ENCODE measurements at places on chromosomes 4 and X. TPM values are rescaled to one million over a fixed set of nuclear protein-coding genes. Genes with fewer than 3 reads are reported as not detected.

DNA sequence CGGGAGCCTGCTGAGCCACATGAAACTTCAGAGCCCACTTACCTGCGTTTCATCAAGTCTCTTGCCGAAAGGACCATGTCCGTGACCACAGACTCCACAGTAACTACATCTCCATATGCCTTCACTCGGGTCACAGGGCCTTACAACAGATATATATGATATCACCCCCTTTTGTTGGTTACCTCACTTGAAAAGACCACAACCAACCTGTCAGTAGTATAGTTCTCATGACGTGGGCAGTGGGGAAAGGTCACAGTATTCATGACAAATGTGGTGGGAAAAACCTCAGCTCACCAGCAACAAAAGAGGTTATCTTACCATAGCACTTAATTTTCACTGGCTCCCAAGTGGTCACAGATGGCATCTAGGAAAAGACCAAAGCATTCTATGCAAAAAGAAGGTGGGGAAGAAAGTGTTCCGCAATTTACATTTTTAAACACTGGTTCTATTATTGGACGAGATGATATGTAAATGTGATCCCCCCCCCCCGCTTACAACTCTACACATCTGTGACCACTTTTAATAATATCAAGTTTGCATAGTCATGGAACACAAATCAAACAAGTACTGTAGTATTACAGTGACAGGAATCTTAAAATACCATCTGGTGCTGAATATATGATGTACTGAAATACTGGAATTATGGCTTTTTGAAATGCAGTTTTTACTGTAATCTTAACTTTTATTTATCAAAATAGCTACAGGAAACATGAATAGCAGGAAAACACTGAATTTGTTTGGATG lies 129.9 kb downstream of the TET2 start:
- no peak for DNase-seq

DNA sequence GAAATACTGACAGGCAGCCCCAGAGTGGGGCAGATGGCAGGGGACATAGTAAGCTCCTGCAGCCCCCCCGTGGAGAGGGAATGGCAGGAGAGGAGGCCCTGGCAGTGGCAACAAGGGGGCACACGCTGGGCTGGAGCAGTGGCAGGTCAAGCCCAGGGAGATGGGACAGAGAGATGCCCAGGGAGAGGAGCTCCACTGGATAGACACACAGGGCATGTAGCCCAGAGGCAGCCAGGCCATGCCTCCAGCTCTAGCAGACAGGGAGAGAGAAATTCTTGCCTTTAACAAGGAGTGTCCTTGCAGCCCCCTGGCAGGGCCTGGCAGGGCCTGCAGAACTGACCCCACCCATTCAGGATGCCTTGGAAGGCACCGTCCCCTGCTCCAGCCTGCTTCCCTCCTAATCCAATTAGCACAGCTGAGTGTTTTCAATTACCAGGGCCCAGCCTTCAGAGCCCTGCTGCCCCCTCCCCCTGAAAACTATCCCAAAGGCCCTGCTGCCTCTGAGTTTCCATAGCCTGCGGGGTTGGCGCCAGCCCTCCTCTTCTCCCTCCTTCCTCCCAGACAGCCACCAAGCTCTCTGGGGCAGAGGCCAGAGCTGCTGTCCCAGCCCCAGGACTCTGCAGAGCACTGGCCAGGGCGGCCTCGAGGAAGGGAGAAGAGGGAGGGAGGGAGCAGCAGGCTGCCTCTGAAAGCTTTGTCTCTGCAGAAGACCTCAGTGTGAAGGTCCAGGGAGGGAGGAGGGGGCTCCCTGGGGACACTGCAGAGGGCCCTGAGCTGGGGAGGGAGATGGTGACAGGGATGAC lies 12.5 kb downstream of the L1CAM start:
- DNase-seq: no peak

DNA sequence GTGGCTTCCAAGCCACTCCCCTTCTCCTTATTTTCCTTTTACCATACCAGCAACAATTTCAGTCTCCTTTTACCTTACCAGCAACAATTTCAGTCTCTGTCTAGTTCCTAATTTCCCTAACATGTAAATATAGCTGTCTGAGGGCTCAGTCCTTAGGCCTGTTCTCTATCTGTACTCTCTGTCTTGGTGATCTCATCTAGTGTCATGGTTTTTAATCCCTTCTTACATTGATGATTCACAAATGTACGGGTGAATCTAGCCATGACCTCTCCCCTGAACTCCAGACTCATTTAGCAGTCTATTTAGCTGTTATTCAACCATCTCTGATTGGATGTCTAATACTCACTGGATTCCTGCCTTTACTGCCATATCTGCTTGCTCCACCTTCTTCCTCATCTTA lies 7.2 kb downstream of the IL15 start:
- DNase-seq: no peak

- peak; percentile 80 for DNase-seq
These were observed at the start of gene EREG for GRCh38 chr4:74364652-74365491. Gene EREG (plus strand): TSS chr4:74365145. CDS start chr4:74365309, 164 bp downstream.

GRCh38 chr4:148557793-148558192 lies 115.6 kb upstream of the NR3C2 start:
- no peak for DNase-seq

GRCh38 chr4:57090079-57090478 lies 20.1 kb downstream of the IGFBP7 start:
- DNase-seq: no peak

GRCh38 chr4:68074397-68074796 lies 55.3 kb downstream of the TMPRSS11F start:
- no peak for DNase-seq

GRCh38 chr4:119233750-119234149 lies 21.2 kb downstream of the USP53 start:
- no peak for DNase-seq

DNA sequence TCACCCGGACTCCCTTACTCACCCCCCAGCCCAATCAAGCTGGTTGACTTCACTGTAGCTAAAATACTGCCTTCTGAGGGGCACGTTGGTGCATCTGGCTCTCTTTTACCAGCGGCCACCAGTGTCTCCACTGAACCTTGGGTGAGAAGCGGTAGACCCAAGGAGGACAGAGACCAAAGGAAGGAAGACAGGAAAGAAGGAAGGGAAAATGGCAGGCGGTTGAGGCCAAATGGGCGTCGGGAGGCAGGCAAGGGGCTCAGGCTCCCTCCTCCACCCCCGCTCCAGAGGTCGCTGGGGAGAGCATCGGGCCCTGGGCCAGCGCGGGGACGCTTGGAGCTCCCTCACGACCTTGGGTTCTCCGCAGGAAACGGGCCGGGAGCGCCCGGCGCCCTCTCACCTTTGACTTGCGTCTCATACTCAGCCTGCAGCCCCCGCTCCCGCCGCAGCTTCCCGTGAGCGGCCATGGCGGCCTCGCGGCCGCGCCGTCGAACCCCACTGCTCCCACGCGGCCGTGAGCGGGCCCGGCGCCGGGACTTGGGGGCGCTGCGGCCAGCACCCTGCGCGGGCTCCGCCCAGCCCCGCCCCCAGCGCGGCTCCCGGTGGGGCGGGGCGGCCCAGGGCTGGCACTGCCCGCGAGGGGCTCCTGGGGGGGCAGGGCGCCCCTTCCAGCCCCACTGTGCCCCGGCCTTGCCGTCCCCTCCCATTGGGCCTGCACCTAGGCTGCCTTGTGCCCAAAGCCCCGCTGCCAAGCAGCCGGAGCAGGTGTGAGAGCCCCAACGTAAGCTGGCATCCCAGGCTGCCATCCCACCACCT lies at the start of gene ARHGAP4:
ARHGAP4 (minus strand) TSS at position 526 of the 813 bp plus-strand sequence; CDS start at position 464, 62 bp downstream.
- DNase-seq: no peak

DNA sequence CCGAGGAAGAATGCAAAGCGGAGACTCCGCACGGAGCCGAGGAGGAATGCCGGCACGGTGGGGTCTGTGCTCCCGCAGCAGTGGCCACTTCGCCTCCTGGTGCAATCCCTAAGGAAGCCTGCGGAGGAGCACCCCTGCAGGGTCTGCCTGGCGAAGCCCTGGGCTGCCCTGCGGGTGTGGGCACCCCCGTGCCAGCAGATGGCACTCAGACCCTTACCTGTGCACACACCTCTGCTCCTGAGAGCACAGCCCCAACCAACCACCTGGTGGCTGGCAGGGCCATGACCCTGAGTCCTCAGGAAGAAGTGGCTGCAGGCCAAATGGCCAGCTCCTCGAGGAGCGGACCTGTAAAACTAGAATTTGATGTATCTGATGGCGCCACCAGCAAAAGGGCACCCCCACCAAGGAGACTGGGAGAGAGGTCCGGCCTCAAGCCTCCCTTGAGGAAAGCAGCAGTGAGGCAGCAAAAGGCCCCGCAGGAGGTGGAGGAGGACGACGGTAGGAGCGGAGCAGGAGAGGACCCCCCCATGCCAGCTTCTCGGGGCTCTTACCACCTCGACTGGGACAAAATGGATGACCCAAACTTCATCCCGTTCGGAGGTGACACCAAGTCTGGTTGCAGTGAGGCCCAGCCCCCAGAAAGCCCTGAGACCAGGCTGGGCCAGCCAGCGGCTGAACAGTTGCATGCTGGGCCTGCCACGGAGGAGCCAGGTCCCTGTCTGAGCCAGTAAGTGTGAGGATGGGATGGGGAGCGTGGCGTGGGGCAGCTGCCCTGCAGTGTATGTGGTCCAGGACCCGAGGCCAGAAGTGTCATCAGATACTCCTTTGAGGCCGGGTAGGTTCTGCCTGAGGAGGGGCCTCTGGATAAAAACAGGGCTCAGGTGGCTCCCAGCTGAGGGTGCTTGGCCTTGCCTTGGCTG lies 7.0 kb downstream of the TACC3 start:
- DNase-seq: peak; percentile 42

DNA sequence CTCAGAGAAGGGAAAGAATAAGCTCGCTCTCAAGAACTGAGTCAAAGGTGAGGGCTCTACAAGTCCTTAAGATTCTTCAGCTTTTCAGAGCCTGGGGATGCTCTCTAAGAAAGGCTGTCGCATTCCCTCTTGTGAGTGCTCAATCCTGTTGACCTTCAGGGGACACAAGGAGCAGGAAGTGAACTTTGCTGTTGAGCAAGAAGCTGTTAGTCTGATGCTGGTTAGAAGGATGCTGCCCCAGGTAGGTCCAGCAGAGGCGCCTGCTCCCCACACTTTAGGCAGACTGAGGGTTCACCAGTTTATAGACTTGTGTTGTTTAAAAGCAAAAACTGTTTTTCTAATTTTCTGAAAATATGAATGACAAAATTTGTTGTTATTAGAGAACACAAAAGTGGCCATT lies 125.4 kb upstream of the SPOCK3 start:
- DNase-seq: no peak

The UCHL1 gene
- 37.5 TPM for total RNA-seq

The KIAA1210 gene
- not detected for total RNA-seq

The FATE1 gene
- not detected for total RNA-seq

The SH3RF1 gene
- total RNA-seq: 31.8 TPM
